ENCODE measurements at places on chromosomes 6 and 20.
A peak's percentile ranks its signal among the peaks of the same experiment; 100 is the strongest.

DNA sequence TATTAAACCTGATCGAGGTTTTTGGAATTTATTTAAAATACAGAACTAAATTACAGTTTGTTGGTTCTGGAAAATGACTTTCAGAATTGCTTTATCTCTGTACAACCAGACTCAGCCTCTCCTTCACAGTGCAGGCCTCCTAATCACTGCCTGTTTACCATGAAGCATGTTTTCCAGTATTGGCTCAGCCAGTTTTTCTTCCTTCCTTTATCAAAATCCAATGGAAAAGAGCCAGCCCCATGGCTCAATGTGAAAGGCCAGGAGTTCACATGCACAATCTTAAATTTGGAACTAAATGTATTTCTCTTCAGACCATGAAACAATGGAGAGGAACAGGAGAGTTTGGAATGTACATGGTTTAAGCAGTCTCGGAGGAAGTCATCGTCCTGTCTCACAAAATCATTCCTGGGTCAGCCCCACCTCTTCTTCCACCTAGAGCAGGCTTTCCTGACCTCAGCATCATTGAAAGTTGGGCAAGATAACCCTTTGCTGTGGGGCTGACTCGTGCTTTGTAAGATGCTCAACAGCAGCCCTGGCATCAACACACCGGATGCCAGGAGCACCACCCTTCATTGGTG is 680.9 kb upstream of the AGPAT4 start:
- no peak for DNase-seq

DNA sequence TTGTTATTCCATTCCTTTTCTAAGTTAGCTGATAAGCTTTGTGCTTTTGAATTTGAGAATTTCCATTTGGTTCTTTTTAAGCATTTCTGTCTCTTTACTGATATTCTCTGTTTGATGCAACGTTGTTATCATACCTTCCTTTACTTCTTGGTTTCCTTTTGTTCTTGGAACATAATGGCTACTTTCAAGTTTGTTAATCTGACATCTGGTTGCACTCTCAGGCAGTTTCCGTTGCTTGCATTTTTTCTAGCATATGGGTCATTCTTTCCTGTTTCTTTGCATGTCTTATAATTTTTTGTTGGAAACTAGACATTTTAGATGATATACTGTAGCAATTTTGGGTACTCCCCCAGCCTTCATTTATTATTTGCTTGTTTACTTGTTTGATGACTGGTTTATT is 12.5 kb downstream of the CDC5L start:
- no peak for DNase-seq

GRCh38 chr6:41814629-41815028 is 27.1 kb downstream of the TOMM6 start:
- no peak for DNase-seq

DNA sequence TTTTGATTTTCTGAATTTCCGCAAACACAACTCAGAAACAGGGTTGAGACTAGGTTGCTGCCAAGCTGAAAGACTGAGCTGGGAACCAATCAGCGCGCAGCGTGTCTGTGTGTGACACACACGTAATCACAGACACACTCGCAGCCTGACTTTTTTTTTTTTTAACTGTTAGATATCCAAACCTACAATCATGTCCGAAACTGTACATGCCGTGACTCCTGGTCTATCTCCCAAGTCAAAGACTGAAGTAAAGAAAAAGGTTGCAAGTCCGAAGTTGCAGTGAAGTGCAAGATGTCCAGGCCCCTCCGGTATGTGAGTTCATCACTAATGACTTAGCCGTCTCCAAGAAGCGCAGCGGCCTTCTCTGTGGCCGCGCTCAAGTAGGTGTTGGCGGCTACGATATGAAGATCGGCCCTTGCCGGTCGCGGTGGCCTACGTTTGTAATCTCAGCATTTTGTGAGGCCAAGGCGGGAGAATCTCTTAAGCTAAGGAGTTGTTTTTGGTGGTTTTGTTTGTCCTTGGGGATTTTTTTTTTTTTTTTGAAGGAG is 108.2 kb downstream of the HFE start:
- DNase-seq, result peak; percentile 94

- DNase-seq, result no peak
Observed at GRCh38 chr6:134544737-134545136, 226.8 kb upstream of the SGK1 start.

DNA sequence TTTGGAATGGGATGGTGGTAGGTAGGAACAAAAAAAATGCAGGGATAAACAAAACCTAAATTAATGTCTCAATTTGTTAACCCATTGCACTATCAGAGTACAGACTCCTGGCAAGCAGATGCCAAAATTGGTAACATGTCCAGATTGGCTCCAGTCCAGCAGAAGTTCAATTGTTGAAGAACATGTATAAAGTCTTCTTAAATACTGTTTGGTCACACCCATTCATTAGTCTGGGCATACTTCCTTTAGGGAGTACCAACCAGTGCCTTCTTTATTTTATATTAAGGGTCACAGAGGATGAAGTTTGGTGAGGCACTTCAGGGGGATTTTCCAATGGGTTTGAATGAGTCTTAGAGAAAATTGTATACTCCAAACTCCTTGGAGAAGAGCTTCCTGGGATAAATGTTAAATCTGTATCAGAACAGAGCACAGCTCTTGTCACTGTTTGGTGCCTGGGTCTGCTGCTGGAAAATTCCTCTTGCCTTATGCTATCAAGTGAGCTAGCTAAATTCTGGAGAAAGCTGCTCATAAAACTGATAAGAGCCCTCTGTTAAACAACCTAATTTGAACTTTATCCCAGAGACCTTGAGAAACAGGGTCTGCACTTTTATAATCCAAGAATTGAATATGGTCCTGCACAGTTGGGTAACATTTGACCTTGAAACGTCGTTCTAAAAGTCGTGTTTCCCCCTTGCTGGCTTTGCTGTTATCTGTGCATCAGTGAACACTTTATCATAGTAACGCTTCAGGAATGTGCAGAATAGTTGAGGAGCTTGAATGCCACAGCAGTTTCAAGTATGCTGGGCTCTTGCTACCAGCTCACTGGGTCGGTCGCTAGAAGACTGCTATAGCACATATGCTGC is 334.1 kb upstream of the CITED2 start:
- peak; percentile 92 for DNase-seq

DNA sequence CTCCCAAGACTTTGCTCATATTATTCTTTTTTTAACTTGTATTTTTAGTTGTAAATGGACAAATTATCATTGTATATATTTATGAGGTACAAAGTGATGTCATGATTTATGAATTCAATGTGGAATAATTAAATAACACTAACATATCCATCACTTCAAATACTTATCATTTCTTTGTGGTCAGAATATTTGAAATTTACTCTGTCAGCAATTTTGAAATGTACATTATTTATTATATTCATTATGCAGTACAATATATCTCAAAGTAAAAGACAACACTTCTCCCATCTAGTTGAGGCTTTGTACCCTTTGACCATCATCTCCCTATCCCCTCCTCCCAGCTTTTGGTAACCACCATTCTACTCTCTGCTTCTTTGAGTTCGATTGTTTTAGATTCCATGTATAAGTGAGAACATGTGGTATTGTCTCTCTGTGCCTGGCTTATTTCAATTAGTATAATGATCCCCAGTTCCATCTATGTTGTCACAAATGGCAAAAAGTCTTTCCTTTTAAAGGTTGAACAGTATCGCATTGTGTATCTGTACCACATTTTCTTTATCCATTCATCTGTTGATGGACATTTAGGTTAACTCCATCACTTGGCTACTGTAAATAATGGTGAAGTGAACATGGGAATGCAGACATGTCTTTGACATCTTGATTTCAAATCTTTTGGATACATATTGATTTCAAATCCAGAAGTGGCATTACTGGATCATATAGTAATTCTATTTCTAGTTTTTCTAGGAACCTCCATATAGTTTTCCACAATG is 197.2 kb downstream of the KIF6 start:
- peak; percentile 47 for DNase-seq

- DNase-seq, result no peak
Observed at GRCh38 chr20:2805689-2806350, 5.4 kb upstream of the CPXM1 start.

DNA sequence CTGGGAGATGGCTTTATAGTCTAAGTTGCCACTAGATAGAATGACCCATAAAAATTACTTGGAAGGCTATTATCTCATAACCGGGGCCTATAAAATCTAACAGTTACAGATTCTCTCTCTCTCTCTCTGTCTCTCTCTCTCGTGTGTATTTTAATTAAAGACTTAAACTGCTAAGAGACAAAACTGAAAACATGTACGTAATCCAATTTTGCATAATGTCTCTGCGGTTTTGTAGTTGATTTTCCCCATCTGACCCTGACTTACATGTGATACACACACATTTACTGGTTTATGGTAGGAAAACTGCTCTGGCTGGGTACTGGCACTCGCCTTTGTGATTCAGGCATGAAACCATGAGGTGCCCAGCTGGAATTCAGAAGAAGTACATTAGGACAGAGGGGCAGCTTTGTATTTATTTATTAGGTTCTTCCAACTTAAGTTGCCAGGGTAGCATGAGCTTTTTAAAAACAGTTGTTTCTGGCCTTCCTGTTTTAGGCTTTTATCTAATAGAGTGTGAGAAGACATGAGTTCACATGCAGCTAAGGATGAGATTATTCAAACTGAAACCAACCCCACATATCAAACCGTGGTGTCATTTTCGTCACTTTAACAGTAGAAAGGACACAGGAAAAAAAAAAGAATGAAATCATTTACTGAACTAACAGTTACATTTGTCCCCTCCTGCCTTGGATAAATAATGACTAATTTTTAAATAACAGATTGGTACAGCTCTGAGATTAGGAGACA is 182.5 kb downstream of the GMPR start:
- DNase-seq, result peak; percentile 74

DNA sequence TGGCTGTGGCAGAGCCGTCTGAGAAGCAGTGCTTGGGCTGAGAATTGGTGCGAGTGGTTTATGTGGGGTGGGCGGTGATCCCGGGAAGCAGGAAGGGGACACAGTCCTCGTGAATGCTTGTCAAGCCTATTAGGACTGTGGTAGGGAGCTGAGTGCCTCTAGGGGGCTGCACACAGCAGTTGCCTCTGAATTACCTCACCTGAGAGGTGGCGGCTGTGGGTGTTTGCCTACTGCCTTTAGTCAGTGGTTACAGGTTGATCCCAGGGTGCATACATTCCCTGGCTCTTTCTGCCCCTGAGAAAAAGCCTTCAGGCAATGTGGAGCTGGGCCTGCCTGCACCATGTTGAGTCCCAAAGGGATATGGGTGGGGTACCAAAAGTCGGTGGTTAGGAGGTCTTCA is 5.2 kb downstream of the AP5S1 start:
- no peak for DNase-seq

DNA sequence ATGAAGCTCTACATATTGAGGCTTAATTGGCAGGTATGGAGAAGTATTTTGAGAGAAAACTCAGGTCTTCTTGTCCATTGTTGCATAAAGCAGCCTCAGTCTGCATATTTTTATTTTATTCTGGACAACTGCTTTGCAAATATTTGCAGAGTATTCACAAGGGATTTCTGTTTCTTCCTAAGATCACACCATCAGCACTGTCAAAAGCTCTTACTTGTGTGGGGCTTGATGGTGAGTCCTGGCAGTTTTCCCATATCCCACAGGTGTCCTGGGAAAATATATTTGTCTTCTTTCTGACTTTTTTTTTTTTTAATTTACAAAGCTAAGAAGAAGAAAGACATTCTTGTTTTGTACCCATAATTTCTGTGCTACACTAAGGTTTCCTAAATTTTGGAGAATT is 16.9 kb upstream of the MLIP start:
- no peak for DNase-seq

DNA sequence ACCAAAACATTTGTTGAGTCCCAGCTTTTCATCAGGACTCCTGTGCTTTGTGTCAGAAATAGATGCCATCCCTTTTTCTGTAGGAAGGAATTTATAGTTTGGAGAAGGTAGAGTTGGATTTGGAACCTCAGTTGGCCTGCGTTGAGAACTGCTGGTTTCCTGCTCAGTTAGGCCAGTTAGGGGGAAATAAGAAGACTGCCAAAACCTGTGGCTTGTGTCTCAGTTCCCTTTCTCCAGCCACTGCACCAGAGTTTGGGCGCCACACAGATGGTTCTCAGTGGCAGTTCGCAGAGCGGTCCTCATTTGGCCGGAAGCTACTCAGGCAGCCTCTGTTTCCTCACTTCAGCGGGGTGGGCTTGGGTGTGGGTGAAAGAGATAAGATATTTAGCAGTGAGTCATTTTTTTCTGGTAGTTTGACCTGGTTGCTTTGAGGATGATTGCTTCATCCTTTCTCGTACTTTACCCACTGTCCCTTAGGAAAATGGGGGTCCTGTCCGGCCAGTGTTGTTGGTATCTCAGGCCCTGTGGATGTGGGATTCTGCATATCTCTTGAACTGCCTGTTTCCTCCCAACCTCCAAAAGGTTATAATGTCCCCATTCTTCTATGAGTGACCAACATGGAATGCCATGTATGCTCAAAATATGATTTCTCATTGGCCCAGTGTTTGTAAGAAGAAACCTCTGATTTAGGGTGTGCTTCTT is 53.7 kb downstream of the JARID2 start:
- DNase-seq, result peak; percentile 42

DNA sequence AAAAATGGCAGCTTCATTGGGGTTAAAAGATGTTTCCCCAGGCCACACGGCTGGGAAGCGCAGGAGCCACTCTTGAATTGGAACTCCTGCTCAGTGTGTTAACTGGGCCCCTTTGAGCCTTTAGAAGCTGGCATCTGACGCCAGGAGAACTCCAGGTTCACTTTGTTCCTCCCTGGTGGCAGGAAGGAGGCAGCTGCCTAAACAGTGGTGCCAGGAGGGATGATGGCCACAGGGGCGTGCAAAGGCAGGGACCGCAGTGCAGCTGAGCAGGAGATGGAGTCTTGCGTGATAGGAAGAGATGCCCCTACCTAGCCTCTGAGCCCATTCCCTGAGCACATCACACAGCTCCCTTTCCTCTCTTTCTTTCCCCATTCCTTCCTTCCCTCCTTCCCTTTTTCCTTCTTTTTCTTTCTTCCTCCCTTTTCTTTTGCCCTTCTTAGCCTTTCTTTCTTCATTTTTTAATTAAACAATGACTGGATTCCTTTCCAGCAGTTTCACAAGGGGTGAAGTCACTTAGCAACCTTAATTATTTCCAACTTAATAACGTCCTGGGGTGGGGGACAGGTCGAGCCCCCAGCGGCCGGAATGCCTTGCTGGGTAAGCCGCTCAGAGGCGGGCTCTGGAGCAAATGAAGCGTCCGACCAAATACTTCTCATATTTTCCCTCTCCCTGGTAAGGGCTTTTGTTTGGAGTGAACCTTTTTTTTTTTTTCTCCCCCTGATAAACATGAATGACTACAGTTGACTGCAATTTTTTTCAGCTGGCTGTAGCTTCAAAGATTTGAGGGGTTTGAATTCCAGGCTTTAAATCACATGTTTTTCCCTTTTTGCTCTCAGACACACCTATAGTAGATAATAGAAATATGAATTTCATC is 20.8 kb upstream of the BMP7 start:
- no peak for DNase-seq

DNA sequence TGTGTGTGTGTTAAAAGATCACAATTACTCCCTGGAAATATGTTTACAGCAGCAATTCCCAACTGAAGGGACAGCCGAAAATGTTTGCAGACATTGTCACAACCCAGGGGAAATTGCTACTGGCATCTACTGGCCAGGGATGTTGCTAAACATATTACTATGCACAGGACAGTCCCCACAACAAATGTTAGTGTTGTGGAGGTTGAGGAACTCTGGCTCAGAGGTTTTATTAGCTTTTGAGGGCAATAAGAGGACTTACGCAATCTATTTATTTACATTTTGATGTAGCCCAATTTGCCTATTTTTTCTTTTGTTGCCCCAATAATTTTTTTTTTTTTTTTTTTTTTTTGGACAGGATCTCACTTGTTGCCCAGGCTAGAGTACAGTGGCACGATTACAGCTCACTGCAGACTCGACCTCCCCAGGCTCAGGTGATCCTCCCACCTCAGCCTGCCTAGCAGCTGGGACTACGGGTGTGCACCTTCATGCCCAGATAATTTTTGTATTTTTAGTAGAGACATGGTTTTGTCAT is 154.1 kb downstream of the RPS12 start:
- DNase-seq, result no peak

GRCh38 chr20:2768632-2769015 is 31.8 kb downstream of the CPXM1 start:
- no peak for DNase-seq
